Activated CD4-positive, alpha-beta T cell treated with anti-CD3 and anti-CD28 coated beads, Interleukin-2, amount 10 ng/mL, durations not matched to agents 24 days and 14 days (primary cell): ENCODE measurements at places on chromosomes 13 and 19.

- DNase-seq = no peak
Observed at GRCh38 chr19:51127755-51128154, 3.0 kb downstream of the SIGLEC9 start.

DNA sequence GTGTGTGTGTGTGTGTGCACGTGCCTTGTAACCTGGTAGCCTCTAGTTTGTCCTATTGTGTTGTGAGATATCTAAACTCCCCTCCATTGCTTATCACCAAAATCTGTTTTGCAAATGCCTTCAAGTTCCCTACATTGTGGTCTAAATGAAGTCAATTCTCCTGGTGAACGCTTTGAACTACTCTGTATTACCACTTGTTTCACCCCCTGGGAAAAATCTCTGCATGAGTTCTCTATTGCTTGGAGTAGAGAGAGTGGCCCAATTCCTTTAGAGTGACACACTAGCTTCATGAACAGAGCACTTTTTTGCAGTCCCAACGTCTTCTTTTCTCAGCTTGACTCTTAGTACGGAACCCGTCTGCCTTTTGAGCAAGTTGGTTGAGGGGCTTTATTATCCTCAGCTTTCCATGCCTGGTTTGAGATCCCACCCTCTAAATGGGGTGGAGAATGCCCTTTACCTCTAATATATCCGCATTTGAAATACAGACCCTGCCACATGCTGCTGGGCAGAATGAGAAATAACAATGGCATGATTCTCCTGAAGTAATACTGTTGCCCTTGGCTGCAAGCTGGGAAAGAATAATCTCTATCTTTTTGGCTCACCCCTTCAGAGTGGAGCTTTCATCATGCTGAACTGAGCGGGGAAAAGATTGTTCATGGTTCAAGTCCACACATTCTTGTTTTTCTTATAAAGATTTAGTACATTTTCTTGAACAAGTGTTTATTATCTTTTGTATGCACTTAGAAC, 2545.3 kb downstream of the PCDH9 start:
- no peak for DNase-seq

DNA sequence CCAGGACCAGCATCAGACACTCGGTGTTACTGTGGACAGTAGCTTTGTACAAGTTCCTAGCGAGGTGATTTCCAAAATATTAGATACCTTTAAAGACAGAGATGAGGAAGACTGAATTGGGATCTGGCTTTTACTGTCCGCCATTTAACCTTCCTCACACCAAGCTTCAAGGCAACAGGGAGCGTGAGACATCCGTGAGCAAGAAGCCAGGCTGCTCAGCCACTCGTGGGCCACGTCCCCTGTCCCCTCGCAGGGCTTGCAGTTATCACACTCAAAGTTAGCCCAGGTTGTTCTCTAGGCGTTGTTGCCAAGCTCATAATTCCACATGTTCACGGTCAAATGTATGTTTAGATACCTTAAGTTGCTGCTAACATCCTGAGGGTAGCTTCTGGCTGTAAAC, 102.9 kb downstream of the COL4A2 start:
- DNase-seq = no peak

GRCh38 chr13:40388617-40389016, 277.8 kb downstream of the FOXO1 start:
- DNase-seq = peak; percentile 95

DNA sequence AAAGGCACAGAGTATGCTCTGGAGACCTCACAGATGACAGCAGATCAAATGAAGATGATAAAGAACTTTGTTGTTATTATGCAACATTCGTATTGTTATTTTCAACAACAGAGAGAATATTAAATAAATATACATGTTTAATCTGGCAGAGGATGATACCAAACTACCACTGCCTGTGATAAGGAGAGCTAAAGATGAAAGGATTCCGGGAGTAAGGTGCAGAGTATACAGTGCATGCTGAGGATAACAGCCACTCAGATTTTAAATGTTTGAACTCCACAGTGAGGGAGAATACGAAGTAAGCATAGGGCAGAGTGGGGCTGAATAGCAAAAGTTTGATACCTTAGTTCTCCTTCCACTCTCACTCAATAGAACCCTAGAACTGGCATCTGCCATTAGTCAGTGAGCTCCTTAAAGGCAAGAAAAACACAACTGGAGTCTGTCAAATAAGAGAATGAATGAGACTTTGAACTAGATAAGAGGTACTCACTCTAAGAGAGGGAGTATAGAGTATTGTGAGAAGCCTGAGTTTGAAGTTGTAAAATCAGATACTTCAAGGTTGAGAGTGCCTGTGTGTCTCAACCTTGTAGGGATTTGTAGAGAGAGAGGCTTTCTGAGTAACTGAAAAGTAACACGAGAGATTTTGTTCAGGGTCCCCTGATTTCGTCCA, 78.5 kb downstream of the STARD13 start:
- no peak for DNase-seq

DNA sequence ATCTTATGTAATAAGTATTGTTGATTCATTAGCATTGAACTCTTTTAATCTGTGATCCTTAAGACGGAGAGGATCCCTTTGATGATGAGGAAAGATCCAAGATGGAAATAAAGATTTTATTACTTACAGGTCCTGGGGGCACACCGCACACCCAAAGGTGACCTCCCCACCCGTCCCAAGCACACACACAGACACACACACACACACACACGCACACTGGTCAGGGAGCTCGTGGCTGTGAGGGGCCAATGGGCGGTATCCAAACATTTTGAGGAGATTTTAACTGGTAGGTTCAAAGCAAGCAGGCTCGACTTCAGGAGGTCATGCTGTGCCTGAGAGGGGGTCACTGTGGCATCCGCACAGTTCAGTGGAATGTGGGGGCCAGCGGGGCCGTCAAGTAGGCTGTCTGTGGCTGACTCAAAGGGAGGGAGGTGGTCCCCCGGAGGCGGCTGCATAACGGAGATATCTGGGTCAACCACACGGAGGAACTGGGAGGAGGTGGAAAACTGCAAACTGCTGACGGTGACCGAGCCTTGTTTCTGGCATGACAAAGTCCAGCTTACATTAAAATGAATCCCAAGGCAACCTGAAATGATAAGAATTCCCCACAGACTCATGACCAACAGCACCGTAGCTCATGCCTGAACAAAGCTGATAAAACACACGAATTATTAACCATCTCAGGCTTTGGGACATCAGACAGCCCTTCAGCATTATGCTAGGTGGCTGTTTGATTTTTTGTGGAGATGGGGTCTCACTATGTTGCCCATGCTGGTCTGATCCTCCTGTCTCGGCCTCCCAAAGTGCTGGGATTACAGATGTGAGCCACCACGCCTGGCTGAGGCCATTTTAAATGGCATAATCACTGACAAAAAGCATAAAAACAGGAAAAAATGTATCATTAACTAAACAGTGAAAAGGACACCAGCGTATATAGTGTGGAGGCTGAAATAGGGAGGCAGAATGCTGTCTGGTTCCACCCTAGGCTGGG, 20.9 kb upstream of the SIGLEC11 start:
- DNase-seq = no peak

DNA sequence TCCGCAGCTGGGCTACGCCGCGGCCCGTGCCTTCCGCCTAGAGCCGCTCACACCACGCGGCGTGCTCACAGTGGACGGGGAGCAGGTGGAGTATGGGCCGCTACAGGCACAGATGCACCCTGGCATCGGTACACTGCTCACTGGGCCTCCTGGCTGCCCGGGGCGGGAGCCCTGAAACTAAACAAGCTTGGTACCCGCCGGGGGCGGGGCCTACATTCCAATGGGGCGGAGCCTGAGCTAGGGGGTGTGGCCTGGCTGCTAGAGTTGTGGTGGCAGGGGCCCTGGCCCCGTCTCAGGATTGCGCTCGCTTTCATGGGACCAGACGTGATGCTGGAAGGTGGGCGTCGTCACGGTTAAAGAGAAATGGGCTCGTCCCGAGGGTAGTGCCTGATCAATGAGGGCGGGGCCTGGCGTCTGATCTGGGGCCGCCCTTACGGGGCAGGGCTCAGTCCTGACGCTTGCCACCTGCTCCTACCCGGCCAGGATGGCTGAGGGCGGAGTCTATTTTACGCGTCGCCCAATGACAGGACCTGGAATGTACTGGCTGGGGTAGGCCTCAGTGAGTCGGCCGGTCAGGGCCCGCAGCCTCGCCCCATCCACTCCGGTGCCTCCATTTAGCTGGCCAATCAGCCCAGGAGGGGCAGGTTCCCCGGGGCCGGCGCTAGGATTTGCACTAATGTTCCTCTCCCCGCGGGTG, 7.4 kb downstream of the DBP start:
- peak; percentile 77 for DNase-seq

DNA sequence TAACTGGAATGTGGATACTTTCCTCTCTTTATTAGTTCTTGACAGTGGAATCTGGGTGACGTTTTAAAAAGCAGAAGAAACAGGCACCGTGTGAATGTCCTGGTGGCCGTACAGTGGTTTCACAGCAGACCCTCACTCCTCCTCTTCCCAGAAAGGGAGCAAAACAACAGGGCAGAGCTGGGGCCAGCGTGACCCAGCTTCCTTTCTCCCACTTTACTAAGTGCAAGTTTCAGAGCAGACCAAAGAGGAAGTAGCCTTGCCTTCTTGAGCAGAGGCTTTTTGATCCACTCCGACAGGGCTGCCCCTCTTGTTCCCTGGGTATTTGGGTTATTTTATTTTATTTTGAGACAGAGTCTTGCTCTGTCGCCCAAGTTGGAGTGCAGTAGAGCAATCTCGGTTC, 19.6 kb upstream of the C19orf33 start:
- DNase-seq = no peak

- DNase-seq = no peak
Observed at GRCh38 chr13:94556041-94556440, 39.9 kb downstream of the TGDS start.

- DNase-seq = no peak
Observed at GRCh38 chr13:110989331-110989730, 74.5 kb upstream of the ANKRD10 start.

GRCh38 chr19:33941133-33941532, 144.5 kb downstream of the KCTD15 start:
- no peak for DNase-seq

- no peak for DNase-seq
Observed at GRCh38 chr13:80224468-80224867, 116.5 kb downstream of the SPRY2 start.

GRCh38 chr19:55457683-55458457, 3.6 kb downstream of the ISOC2 start:
- DNase-seq = no peak

- peak; percentile 94 for DNase-seq
Observed at GRCh38 chr13:77026255-77026860, 601 bp downstream of the FBXL3 start.

DNA sequence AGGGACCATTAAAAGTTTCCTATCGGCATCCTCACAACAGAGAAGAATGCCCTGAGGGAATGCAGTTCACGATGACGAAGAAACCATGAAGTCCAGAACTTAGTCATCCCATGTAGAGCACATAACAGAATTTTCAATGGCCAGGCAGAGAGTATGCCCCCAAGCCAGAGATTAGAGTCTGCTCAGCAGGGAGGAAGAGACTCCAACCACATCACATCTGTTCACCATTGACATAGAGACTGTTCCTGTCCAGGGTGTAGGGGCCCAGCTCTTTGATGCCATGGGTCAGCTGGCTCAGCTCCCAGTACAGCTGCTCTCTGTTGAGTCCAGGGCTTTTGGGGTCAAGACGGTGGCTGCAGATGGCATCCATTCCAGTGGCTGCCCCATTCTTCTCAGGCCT, 68.2 kb downstream of the MBD3L1 start:
- no peak for DNase-seq

- DNase-seq = no peak
Observed at GRCh38 chr13:114309806-114310410, 4.4 kb upstream of the CHAMP1 start.

DNA sequence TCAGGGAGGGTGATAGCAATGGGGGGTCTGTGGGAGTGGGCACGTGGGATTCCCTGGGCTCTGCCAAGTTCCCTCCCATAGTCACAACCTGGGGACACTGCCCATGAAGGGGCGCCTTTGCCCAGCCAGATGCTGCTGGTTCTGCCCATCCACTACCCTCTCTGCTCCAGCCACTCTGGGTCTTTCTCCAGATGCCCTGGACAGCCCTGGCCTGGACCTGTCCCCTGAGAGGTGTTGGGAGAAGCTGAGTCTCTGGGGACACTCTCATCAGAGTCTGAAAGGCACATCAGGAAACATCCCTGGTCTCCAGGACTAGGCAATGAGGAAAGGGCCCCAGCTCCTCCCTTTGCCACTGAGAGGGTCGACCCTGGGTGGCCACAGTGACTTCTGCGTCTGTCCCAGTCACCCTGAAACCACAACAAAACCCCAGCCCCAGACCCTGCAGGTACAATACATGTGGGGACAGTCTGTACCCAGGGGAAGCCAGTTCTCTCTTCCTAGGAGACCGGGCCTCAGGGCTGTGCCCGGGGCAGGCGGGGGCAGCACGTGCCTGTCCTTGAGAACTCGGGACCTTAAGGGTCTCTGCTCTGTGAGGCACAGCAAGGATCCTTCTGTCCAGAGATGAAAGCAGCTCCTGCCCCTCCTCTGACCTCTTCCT, 9.3 kb upstream of the CEACAM7 start:
- no peak for DNase-seq

- DNase-seq = no peak
Observed at GRCh38 chr13:53191091-53191490, 162.5 kb downstream of the OLFM4 start.
